ENCODE measurements at places on chromosomes 13 and 19. TPM values are rescaled to one million over a fixed set of nuclear protein-coding genes. Genes with fewer than 3 reads are reported as not detected.

Gene APOC4
- polyA plus RNA-seq: not detected

Gene ARHGAP45
- 18.3 TPM for polyA plus RNA-seq

Gene CD22
- 1.9 TPM for polyA plus RNA-seq

GRCh38 chr13:102291587-102292218 is 110.1 kb downstream of the FGF14 start:
- DNase-seq: peak; percentile 35

DNA sequence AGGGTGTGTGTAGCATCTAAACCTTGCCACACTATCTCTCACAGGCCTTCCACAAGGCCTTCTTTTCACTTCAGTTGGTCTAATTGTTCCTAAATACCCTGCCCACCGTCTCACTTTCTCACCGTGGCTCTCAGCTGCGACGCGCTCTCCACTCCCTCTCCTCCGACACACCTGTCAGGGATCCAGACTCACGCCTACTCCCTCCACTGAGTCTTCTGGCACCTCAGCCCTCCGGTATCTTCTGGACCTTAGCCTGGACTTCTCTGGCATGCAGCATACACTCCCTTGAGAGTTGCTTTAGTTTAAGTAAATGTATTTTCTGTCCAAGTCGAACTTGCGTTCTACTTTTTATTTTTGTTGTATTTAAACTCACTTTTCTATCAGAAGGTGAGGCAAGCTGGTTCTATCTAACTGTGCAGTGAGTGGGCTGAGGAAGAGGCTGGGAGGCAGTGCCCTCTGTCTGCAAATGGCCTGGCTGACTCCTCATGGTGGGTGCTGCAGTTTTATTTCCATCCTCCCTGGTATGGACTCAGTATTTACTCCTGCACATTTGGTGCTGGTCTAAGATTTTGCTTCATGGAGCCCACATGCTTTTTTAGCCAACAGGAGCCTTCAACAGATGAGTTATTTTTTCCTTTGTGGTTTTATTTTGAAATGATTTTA is 28.5 kb upstream of the ARGLU1 start:
- no peak for DNase-seq

DNA sequence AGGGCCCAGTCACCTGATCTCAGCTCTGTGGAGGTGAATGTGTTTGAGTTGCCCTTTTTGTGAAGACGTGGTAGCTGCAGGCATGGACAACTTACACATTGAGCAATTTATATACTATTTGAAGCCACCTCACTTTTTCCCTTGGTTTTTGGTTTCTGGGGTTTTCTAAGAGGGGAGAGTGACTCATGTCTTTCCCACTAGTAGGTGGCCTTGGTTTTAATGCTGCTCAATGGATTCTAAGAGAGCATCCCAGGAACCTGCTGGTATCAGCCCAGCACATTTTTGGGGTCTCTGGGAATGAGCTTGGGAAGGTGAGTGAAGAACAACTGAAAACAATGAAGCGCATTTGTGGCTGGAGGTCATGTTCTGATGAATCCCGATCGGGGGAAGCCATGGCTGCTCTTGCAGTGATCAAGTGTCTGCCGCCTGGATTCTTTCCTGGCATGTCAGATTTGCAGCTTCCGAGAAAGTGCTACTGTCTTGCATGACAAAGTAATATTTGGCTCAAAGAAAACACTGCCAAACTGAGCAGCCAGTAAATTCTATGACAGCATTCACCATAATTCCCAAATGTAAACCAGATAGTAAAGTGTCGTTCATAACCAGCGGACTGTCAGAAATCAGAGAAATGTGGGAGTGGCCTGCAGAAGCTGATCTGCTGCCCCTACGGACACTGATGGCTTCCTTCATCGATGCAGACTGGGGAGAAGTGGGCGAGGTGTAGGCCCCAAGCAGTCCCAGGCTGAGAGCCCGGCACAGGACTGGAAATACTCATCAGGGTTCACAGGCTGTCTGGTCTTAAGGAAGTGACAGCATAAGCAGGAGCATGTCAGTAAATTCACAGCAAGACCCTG is 98.7 kb downstream of the COL4A2 start:
- DNase-seq: no peak

DNA sequence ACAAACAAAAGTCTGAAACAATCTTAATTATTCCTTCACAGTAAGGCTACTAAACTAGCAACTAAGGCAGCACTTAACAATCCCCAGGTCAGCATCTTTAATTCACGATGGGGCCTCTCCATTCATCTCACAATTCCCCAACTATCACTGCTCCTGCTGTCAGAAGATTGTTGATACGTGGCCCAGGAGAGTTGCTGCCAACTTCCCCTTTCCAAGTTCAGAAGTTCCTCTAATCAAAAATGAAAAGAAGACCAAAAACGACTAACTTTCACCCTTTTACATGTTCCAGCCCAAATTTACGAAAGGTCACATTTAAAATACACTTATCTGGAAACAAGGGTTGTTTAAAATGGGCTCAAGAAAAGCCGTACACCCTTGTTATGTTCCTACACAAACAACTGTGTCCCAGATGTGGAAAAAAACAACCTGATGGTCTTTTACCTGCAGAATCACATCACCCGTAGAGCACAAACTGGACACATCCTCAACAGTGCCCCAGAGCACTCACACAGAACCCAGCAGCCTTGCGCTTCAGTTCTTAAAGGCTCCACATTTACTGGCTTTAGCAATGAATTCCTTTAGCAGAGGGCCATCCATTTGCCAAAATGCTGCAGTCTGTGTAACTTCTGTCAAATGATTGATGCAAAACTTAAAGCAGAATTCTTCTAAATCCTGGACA is 38.0 kb downstream of the PHF11 start:
- DNase-seq: no peak

DNA sequence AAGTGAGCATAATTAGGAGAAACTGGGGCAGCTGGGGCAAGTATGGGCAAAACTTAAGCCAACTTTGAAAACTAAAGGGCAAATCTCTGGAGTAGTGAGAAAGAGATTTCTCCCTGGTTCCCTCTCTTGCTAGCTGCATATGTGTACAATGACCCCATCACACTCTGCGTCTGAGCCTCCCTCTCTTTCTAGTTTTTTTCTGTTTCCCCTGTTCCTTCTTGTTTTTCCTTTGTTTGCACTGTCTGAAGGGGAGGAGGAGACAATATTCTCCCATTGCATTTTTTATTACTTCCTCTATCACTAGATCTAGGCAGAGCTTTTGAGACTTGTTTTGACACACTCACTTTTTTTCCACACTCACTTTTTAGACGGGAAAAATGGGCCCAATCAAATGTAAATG is 11.2 kb upstream of the CLDN10 start:
- no peak for DNase-seq

DNA sequence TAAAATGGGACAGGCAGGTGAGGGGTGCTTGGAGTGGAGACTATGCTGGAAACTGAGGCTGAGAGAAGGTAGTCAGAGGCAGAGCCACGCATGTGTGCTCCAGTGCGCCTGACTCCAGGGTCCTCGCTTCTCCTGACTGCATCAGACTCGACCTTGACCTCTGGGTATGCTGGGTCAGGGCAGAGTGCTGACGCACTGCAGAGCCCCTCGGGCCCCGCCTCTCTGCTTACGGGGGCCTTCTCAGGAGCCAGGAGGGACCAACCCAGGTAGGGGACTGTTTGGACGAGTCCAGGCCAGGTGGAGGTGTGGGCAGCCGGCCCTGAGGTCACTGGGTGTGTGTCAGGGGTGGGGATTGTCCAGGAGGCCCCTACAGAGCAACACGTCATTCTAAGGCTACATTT is 22.9 kb upstream of the SLC7A10 start:
- peak; percentile 42 for DNase-seq

DNA sequence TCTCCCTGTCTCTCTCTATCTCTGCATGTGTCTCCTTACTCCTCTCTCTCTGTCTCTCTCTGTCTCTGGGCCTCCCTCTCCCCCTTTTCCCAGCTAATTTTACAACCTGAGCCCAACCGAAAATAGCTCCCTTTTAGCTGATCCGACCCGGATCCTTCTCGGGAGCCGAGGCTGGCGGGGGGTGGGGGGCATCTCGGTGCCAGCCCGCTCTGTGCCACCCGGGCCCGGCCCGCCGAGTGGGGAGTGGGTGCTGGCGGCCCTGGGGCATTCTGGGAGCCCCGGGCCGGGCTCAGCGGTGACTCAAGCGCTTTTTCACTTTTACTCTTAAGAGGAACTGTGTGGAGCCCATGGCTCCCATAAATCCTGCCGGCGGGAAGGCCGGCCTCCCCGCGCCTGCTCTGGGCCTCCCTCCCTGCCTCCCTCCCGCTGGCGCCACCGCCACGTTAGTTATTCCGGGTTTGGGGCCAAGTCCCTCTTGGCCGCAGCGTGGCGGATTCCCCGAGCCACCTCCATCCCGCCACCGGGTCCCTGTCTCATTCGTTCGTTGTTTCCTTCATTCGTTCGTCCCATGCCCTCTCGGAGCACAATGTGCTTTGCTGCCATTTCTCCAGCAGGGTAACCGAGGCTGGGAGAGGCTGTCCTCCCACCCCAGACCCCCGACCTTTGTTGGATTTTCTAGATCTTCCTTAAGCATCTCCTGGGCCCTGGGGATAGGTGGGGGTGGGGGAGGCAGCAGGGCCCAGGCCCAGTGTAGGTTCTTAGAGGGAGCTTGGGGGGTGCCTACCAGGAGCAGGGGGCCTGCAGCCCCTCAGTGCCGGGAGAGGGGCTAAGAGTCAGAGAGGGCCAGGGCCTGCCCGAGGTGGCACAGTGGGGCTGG is 3.2 kb downstream of the NFIC start:
- peak; percentile 76 for DNase-seq

DNA sequence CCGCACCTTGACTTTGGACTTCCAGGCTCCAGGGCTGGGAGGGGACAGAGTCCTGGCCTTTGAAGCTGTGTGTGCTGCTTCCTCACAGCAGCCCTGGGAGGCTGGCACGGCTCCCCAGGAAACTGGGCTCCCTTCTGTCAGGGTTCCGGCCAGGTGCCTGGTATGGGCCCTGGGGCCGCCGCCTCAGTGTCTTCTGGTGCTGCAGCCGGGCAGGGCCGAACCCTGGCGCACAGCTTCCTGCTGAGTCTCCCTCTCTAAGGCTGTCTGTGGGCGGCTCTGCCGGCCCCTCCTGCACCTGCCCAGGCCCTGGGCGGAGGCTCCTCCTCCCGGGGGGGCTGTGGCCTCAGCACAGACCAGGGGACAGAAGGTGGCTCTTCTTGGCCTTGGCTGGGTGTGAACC is 32.4 kb downstream of the GPX4 start:
- DNase-seq: no peak

- peak; percentile 3 for DNase-seq
These were observed at the start of gene S1PR4 for GRCh38 chr19:3178377-3178972. Gene S1PR4 (plus strand): TSS chr19:3178769. CDS start chr19:3178793, 24 bp downstream.

DNA sequence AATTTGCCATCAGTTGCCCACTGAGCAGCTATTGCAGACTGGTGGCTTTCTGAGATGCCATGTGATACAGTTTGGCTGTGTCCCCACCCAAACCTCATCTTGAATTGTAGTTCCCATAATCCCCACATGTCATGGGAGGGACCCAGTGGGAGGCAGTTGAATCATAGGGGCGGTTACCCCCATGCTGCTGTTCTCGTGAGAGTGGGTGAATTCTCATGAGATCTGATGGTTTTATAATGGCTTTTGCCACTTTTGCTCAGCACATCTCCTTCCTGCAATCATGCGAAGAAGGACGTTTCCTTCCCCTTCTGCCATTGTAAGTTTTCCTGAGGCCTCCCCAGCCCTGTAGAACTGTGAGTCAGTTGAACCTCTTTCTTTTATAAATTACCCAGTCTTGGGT is 34.8 kb upstream of the ANKRD10 start:
- no peak for DNase-seq

GRCh38 chr19:12994701-12995595 is at the start of gene NFIX:
Gene NFIX (plus strand): TSS chr19:12995475. CDS start chr19:12995838, 363 bp downstream.
- peak; percentile 75 for DNase-seq

DNA sequence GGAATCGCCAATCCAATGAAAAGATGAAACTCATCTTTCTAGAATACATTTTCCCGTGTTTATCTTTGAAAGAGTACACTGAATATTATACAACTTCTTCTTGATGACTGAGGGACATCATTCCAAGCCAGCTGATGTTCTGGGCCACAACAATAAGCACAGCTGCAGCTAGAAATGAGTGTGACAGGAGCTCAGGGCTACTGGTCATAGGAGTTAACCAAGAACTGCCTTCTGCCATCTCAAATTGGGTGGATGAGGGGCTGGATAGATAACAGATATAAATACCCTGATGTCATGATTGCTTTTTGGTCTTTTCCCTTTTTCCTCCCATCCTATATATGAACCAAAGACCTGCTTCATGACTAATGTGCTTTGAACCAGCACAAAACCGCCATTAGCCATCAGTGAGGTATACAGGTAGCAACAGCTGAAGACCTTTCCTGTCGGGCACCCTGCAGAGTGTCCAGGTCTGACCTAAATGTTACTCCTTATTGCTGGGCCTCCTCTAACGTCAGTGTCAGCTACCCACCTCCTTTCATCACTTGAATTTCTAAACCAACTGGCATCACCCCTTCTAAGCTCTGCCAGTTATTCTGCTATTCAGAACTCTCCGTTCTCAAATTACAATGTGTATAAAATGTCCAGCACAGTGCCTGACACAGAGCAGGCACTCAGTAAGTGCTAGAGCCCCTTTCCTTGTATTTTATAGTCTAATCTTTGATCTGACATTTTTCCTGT is 178.2 kb downstream of the ENOX1 start:
- DNase-seq: no peak

Data from hepatocyte (in vitro differentiated cells).